NCI-H2171 (cell line): ENCODE measurements at places on chromosomes 7 and 10.

DNA sequence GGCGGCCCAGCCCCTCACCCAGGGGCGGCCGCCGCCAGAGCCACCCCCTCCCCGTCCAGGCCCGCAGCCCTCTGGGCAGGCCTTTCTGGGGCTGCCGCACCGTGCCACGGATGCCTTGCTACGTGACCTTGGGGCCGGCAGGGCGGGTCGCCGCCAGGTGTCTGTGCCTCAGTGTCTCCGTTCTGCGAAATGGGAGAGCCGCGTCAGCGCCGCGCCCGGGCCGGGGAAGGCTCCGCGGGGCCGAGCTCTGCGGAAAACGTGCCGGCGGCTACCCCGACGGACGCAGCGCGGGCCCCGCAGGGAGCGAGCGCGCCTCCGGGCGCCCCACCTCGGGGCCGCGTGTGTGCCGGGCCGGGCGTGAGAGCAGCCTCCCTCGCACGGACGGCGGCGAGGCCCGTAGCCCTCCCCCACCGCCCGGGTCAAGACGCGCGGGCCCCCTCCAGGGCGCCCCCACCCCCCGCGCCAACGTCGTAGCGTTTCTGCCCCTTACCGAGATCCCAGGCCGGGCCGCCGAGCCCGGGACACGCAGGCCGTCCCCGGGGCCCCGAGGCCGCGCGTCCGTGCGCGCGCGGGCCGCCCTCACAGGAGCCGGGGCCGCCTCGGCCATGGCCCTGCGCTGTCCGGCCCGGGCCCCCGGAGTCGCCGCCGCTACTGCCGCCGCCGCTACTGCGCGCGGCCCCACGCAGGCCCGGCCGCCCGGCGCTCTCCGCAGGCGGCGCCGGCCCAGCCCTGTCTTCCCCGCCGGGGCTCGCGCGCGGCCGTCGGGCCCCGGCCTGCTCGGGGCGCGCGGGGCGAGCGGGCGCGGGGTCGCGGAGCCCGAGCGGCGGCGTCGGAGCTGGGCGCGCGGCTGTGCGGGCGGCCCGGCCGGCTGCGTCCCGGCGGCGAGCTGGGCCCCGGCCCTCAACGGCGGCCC lies 1.1 kb downstream of the ZNF777 start:
- no peak for DNase-seq

GRCh38 chr10:44426247-44427034 lies 41.5 kb upstream of the CXCL12 start:
- DNase-seq, result no peak

DNA sequence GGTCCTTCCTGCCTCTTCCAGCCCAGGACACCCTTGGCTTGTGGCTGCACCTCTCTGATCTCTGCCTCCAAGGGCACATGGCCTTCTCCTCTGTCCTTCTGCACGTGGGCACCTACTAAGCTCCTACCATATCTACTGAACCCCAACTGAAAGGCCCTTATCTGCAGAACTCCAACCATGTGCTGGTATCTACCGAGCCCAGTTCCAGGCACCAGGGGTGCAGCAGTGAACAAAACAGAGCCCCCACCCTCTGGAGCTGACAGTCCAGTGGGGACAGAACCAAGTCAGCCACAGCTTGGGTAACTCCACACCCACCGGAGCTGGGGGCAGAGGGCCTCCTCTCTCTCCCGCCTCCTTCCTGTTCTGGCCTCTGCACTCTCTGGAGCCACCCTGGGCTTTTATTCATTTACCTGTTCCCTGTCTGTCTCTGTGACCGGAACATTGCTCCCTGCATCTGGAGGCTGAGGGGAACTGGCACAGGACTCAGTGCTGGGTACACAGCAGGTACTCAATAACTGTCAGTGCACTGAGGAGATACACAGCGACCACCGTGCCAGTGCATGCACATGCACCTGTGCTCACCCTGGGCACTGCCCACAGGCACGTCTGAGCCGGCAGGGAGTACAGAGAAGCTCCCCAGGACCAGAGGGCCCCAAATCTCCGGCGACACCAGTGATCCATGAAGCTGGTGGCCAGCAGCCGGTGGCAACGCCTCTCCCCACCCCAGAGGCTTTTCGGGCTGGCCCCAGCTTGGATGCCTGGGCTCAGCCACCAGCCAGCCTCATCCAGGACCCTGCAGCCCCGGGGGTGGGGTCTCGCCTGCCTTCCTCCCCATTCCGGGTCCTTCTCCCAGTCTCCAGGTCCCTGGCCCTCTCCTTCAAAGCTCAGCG lies 2.0 kb downstream of the MICALL2 start:
- DNase-seq, result no peak

DNA sequence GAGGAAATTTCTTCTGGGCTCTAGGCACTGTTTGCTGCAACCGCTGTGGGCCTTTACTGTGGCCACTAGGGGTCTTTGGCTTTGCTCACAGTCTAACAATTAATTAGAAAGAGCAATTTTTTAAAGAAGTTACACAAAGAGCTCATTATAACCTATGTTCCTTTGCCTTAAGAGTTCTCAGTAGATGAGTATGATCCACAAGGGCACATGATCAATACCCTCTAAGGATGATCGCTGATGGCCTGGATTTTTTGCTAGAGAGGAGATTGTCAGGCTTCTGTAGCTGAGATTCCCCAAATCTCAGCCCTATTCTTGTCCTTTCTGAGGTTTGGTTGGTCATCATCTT lies 80.8 kb upstream of the RHOBTB1 start:
- DNase-seq, result no peak

- DNase-seq, result no peak
Measured at GRCh38 chr10:23337616-23338015, 7.0 kb downstream of the C10orf67 start.

DNA sequence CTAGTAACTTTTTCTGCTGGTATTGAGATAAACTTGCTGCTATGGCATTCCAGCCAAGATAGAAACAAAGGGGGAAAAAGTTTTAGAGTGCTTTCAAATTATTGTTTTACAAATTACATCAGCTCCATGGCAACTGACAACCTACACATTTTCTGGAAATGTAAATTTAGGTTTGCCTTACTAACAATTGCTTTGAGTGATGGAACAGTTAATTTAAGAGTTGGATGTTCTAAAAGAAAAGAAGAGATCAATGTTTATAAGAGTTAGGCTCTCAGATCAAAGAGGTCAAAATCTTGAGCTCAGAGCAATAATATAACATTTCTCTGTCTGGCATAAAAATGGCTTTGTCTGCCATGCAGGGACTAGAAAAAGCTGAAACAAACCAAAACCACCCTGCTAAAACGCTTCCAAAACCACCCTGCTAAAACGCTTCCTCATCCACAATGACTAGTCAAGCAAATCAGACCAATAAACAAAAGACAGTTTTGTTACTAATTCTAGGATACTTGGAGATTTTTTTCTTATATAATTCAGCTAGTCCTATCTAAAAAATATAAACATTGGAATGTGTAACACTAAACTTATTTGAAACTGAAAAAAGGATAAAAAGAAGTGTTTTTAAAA lies 32.3 kb downstream of the ORC5 start:
- DNase-seq, result no peak

- DNase-seq, result no peak
Measured at GRCh38 chr7:119482671-119483070, 790.3 kb upstream of the KCND2 start.

- no peak for DNase-seq
Measured at GRCh38 chr10:129465796-129466702, 992 bp upstream of the MGMT start.

GRCh38 chr7:137882806-137883205 lies 36.0 kb upstream of the DGKI start:
- no peak for DNase-seq

DNA sequence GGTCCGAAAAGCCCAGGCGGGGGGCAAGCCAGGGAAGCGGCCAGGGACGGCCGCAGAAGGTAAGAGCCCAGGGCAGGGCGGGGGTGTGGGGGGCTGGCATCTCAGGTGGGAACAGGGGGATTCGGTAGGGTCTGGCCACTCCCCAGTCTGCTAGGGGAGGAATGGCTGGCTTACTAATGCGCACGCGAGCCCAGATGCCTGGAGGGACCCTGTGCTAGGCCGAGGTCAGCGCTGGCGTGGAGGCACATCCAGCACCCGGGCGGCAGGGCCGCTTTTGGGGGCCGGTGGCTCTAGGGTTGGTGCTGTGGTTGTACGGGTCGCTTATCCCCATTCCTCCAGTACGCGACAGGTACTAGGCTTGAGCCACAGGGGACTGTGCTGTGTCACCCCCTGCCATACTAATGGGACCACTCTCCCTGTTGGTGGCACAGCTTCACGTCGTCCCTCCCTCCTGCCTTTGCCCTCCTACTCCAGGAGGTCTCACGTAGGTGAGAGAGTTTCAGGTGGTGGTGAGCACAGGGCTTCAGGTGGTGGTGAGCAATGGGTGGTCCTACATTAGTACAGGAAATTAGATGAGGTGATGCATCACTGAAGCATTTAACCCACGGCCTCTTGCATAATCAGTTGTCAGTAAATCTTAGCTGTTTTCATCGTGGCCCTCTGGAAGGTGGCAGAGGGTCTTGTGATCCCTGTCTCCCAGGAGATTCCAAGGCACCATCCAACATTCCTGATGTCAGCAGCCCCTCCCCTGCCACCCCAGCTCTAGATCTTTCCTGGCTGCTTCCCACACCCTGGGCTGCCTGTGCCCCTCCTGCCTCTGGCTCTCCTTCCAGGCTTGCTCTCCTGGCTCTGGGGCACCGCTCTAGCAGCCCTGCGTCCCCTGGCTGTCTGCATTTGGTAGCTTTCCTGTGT lies 971 bp downstream of the AEBP1 start:
- DNase-seq, result no peak
